ENCODE measurements at places on chromosomes 13 and 19.

DNA sequence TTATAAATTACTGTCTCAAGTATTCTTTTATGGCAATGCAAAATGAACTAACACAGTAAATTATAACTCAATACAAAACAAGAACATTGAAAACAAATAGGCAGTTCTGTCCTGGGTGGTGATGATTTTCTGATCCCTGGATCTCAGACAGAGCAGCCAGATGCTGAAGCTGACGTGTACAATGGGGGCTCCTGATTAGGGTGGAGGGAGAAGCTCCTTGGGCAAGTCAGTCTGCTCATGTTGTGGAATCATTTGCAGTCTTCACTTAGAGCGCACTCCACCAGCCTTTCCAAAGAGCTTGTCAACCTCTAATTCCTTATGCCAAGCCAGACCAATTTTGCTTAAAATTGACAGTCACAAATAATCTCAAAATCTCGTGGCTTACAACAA is 21.6 kb downstream of the FXYD5 start:
- no peak for DNase-seq

DNA sequence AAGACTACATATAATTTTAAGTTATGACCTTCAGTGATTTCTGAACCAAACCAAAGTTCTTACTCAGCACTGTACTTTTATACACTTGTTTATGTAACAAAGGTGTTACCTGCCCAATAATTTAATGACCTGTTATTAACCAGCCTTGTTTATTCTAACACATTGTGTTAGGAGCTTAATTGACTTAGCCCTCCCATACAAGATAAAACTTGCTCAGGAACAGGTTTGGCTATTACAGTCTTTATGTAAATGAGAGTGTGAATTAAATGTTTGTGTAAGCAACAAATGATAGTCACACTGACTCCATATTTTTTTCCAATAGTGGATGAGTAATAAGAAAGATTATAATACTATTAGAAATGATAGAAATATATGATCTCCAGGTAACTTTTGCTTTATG is 51.8 kb upstream of the MYCBP2 start:
- no peak for DNase-seq

DNA sequence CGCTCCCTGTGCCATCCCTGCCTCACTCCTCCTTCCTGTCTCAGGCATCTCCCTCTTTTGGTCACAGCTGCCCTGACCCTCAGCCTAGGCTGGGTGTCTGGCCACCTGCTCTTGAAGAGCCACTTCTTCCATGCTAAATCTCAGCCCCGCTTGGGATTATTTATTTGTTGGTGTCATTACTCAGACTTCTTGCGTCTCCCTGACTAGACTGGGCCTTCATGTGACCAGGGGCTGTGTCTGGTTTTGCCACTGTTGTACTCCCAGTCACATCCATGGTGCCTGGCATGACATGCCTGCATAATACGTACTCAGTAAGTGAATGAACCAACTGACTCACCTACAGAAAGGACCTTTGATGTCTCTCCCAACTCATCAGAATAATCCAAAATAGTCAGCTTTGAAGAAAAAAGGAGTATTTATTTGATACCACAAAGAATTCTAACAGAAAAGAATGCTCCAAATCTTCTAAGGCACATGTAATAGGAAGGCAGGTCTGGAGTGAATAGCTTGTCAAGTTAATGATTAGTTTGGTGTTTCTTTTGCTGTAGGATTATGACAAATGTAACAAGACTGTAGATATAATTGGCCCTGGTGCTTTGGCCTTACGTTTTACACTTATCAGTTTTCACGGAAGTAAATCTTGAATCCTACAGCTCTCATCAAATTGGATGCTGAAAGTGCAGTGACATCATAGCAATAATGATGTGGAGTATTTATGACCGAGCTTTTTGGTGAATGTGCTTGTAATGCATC is 84.0 kb downstream of the ALOX5AP start:
- no peak for DNase-seq

DNA sequence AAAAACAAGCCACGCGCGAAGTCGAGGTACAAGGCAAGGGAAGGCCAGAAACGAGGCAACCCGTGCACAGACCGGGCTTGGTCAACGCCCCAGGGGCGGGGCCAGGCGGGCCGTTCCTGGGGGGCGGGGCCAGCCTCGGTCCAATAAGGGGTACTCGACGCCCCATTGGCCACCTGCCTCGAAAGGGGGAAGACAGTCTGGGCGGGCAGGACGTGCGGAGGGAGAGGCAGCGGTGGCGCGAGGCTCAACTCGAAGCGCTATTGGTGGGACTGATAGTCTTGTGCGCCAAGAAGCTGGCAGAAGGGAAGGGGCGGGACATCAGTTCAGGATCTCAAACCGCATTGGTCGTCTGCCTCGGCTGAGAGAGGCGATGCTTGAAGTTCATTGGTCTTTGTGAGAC is at the start of gene LYPD4:
LYPD4 (minus strand) TSS at position 83 of the 400 bp plus-strand sequence. CDS start 5,398 bp downstream, outside the sequence.
- no peak for DNase-seq

- DNase-seq: no peak
Observed at GRCh38 chr13:106493533-106494220, 41.8 kb downstream of the EFNB2 start.

DNA sequence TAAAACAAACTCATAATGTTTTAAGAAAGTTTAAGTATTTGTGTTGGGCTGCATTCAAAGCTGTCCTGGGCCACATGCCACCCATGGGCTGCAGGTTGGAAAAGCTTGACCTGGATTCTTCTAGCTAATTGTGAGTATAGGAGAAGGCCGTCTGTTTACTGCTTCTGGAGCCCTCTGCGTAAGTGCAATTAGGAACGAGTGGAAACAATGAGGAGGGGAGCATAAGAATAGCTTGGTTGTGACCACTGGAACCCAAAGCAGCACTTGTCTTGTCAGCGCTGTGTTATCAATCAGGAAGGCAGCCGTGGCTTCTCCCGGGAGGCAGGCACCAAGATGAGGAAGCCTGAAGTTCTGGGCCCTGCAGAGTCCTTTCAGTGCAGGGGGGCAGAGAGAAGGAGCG is 110.4 kb upstream of the MBNL2 start:
- DNase-seq: no peak

DNA sequence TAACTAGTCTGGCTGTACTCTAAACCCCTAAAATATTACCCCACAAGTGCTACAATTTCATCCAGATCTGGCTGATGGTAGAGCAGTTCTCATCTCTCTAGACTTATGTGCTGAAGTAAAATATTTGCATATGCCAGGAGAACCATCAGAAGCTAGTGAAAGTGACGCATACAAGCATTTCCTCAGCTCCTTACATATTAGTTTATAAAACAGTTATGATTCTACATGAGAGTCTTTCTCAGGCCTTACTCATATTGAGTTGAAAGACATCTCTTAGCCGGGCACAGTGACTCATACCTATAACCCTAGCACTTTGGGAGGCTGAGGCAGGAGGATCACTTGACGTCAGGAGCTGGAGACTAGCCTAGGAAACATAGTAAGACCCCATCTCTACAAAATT is 15.9 kb upstream of the ZNF30 start:
- no peak for DNase-seq

GRCh38 chr19:19575411-19575810 is 37.3 kb downstream of the CILP2 start:
- DNase-seq: no peak

DNA sequence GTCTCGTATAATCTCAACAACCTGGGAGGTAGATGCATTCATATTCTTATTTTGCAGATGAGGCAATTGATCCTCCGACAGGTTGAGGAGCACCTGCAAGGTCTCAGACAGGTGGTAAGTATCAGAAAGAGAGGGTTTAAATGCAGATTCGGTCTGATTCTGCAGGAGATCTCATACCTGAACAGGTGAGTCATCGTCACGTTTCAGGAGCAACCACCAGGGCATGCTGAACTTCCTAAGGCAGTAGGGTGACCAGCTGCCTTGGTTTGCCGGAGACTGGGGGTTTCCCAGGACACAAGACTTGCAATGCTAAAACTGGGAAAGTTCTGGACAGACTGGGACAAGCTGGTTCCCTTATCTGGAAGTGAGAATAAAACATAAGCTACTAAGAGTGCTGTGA is 68.8 kb upstream of the TSHZ3 start:
- DNase-seq: no peak
